ENCODE measurements at places on chromosomes 16 and 17.

GRCh38 chr17:8025176-8025911 is 13.5 kb upstream of the ALOX15B start:
- DNase-seq: no peak

DNA sequence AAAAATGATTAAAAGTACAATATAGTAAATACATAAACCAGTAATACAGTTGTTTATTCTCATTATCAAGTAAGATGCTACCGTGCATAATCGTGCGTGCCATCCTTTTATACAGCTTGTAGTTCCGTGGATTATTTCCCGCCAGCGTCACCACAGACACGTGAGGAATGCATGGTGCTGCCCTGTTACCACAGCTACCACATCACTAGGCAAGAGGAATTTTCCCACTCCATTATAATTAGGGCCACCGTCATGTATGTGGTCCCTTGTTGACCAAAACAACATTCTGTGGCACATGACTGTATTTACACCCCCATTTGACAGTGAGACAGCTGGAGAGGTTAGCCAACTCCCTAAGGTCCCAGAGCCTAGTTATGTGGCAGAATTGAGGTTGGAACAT is 30.5 kb upstream of the LGALS9 start:
- DNase-seq: no peak

GRCh38 chr17:53058031-53058430 is 764.7 kb upstream of the KIF2B start:
- DNase-seq: no peak

GRCh38 chr16:82639666-82640336 is 13.0 kb downstream of the CDH13 start:
- DNase-seq: peak; percentile 56

DNA sequence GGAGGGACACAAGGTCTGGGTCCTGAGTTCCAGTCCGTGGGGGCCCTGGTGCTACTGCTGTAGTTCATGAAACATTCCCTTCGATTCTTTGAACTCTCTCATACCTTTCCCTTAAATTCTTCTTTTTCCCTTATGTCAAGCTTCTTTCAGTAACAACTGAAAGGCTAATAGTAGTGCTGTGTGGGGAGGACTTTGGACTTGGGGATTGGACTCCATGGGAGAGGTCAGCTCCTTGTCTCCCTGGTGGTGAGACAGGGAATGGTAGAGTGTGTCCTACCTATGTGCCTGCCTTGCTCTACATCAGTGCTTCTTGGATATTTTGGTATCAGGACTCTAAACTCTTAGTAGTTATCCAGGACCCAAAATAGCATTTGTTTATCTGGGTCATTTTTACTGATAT is 628.1 kb downstream of the WWOX start:
- DNase-seq: no peak

DNA sequence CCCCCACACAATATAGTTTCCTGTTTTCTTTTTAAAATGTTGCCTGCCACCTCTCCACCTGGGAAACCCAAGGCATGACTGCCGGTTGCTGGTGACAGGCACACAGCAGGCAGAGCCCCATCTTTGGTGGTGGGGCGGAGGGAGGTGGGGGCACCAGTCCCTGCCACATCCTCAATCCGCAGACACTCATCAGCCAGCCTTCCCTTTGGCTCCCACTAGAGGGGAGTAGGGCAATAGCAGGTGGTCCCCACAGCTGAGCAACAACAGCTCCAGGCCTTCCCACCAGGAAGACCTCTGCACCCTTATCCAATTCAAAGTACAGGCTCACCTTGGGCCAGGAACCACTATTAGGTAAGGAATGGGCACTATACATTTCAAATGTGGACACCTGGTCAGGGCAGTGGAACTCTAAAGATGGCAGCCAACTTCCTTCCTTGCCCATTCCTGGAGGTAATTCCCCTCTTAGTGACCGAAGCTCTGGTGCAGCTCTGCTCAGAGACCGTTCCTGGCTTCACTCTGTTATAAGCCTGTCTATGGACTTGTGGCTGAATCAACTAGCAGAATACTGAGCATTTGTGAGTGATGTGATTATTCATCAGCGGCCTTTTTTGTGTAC is 13.9 kb downstream of the RECQL5 start:
- no peak for DNase-seq

GRCh38 chr17:42560246-42560645 is 1.7 kb upstream of the COASY start:
- no peak for DNase-seq

DNA sequence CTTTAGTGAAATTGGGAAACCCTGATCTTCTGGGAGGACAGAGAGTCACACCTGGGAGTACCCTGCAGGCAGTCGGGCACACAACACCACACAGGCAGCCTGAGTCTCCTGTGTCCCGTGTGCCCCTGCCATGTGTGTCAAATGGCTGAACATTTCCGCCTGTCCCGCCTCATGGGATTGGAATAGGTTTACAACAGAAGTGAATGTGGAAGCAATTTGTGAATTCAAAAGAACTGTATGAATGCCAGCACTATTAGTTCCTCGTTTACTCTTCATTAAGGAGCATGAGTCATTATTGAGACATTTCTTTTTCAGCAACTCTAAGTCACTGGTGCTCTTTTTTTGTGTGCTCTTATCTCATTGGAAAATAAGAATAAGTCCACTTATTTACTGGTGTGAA is 226.5 kb downstream of the PMP22 start:
- DNase-seq: no peak

- no peak for DNase-seq
Observed at GRCh38 chr17:47983492-47984223, 12.7 kb downstream of the CDK5RAP3 start.

Measured in psoas muscle (tissue), 8 donors.